NCI-H1694 (cell line): ENCODE measurements at places on chromosomes 2 and 18.

DNA sequence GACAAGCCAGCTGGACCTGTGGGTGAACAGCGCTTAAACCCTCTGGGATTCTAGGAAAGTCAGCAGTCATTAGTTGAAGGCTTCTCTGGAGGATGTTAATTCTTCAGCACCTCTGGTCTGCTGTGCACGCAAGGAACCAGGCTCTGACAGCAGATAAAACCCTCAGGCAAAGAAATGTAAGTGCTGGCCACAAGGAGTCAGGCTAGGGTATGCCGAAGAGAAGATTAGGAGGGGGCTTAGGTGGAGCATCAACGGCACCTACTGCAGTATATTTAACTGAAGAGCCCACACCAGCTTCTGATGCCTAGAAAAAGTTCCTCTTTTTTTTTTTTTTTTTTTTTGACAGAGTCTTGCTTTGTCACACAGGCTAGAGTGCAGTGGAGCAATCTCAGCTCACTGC lies 304.2 kb upstream of the MC4R start:
- DNase-seq, result no peak

- DNase-seq, result no peak
Observed at GRCh38 chr2:23709311-23709710, 217.6 kb downstream of the ATAD2B start.

DNA sequence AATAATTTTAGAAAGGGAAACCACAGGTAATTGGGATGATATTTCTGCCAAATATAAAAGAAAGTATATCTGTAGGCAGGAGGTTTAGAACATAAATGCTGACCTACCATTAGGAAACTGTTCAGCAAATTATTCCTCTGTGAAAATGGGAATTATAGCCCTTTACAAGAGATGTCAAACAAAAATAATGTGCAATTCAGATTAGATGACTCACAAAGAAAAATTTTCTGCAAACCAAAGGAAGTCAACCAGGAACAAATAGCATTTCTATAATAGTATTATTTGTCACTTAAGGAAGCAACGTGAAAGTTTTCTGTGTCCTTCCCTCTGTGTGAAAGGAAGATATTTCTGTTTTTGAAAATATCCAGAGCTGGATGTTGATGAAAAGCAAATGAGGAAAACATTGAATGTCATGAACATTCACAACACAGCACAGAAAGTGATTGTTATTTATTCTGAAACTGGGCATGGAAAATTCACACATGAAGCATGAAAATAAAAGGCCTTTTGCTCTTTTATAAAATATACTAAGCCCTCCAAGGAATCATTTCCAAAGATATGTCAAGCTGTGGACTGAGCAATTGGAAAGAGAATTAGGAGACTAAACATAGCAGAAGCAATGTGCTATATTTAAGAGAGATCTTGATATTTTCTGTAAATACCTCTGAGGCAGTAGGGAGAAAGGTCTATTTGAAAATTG lies 57.9 kb upstream of the SPHKAP start:
- DNase-seq, result no peak

GRCh38 chr18:49243391-49243790 lies 217.1 kb downstream of the DYM start:
- DNase-seq, result no peak

DNA sequence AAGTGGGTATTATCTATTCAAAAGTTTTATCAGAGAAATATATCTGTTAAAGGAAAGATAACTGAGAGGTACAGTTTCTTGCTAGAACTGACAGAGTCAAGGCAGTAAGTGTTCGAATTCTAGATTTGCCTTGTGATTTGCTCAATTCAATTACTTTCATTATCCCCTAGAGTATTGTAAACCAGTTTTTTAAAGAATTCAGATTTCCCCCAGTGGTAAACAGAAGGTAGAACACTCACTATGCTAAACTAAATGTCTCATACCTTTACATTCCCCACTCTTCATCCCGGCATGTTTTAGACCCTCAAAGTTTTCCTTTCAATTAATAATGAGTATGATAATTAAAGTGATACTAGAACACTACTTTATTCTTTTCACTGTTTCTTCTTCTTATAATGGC lies 28.6 kb downstream of the TTC21B start:
- DNase-seq, result no peak

DNA sequence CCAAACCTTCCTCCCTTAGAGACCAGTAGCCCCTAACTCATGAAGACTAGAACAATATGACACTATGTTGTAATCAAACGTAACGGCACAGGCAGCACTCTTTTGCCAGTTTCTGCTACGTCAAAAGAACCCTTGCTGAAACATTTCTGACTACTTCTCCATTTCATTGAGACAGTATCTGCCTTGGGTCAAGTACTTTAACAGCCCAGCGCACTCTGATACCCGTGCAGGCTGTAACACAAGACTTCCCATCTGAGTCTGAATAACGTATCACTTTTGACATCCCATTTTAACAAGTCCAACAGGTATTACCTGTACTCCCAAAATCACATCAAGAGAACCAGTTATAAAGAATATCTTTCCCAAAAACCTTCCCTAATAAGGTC lies 38.4 kb downstream of the TBC1D8 start:
- no peak for DNase-seq

DNA sequence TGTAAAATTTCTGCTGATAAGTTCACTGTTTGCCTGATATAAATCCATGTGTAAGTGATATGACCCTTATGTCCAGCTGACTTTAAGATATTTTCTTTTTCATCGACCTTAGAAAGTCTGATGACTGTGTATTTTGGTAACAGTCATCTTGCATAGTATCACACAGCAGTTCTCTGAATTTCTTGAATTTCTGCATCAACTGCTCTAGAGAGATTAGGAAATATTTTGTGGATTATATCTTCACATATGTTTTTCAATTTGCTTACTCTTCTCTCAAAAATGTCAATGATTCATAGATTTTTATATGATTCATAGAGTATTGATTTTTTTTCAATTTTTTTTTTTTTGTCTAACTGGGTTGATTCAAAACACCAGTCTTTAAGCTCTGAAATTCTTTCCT lies 945.3 kb downstream of the TRIB2 start:
- DNase-seq, result no peak

DNA sequence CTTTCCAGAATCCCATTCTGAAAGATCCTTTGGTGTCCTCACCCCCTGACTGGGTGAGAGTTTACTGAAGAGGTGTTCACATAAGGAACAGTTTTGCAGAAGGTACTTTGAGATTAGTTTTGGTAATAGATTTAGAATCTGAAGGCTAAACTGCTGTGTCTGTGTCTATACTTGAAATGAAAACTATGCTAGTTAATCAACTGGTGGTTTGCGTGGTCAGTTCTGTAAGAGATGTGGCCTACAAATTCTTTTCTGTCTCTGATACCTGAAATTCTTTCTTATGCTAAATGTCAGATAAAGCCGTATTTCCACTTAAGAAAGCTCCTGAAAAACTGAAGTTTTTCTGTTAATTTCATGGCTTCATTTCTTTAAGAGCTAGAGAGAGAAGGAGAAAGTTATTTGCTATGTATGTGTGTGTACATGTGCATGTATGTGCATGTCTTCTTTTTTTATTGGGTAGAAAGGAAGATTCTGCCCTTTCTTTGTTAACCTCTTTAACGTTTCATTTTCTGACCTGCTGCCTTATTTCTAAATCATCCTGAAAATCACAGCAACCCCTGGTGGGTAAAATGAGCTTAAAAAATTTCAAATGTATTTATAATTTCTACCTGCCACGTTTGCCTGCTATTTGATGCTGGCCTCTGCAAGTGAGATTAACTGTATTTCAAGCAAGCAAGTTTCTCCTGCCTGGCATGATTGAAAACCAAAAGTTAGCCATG lies 552.0 kb upstream of the NRP2 start:
- DNase-seq, result peak; percentile 3

- DNase-seq, result no peak
Observed at GRCh38 chr2:11985817-11986566, 239.6 kb downstream of the LPIN1 start.

GRCh38 chr18:13500869-13501542 lies 225.4 kb downstream of the FAM210A start:
- DNase-seq, result peak; percentile 60

DNA sequence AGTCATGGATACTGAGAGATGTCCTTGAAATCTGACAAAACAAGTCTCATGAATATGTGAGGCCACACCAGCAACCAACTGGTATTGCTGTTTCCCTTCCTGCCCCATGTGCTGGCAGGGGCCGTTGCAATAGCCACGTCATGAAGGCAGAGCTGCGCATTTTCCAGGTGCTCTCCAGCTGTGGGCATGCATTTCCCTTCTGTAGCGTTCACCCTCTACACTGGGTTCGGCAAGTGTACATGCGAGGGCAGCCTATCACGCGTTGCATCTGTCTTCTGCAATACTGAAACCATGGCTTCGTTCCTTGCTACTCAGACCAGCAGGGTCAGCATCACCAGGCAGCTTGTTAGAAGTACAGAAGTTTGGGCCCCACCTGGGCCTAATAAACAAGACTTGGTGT lies 17.4 kb downstream of the ARL4C start:
- DNase-seq, result no peak

- DNase-seq, result no peak
Observed at GRCh38 chr2:232898592-232899543, 28.8 kb downstream of the SNORC start.

- DNase-seq, result no peak
Observed at GRCh38 chr2:24010477-24011249, 778 bp downstream of the MFSD2B start.

GRCh38 chr18:23302851-23303527 lies 150.1 kb upstream of the RIOK3 start:
- no peak for DNase-seq

GRCh38 chr18:49335677-49336076 lies 124.8 kb downstream of the DYM start:
- DNase-seq, result no peak

GRCh38 chr2:20523799-20524187 lies 76.9 kb downstream of the RHOB start:
- DNase-seq, result no peak

GRCh38 chr2:179695486-179695885 lies 165.9 kb downstream of the ZNF385B start:
- DNase-seq, result no peak

DNA sequence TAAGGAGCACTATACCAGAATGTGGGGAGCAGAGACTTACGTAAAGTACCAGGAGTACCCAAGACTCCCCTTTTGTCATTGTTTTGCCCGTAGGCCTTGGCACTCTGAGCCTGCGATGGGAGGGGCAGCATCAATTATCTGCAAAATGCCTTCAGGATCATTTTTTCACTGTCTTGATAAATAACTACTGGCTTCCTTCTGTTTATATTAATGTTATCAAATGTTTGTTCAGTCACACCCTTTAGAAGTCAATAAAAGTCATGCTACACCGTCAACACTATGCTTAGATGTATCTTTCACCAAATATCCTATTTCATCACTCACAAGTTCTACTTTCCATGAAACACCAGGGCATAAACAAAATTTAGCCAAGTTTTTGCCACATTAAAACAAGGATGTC lies 116.3 kb downstream of the FSIP2 start:
- no peak for DNase-seq

DNA sequence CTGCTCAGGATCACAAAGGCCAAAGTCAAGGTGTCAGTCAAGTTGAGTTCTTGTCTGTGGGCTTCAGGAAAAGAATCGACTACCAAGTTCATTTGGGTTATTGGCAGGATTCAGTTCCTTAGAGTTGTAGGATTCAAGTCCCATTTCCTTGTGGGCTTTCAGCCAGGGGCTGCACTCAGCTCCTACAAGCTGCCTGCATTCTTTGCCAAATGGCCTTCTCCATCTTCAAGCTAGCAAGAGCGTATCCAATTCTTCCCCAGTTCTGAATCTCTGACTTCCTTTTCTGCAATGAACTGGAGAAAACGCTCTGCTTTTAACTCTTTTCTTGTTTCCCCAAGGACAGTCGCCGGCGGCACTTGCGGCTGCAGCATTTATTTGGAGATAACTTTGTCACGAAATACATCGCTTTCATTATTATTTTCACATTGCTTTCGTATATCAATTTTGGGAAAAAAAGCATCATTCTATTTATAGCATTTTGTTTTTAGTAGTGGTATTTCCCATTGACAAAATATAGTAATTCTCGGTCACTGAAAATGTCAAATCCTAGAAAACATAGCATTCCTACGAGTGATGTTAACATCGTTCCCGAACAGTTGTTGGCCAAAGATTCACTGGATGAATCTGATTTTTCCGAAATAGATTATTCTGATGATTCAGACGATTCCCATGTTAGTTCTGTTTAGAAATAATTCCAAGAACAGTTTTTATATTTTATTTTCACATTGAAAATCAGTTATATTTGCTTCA lies 59.6 kb upstream of the SERPINE2 start:
- DNase-seq, result no peak

DNA sequence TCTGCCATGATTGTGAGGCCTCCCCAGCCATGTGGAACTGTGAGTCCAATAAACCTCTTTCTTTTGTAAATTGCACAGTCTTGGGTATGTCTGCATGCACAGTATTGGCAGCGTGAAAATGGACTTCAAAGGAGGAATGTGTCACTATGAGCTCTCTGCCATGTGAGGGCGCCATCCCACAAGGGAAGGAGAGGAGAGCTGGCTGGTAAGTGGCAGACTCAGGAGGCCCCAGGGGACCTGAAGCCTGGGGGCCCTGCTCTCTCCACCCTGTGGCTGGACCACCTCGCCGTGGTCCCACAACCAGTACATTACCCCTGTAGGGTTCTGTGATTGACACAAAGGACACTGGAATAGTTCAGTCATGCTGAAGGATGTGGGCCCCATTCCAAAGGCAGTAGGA lies 122.1 kb downstream of the RPIA start:
- DNase-seq, result no peak

DNA sequence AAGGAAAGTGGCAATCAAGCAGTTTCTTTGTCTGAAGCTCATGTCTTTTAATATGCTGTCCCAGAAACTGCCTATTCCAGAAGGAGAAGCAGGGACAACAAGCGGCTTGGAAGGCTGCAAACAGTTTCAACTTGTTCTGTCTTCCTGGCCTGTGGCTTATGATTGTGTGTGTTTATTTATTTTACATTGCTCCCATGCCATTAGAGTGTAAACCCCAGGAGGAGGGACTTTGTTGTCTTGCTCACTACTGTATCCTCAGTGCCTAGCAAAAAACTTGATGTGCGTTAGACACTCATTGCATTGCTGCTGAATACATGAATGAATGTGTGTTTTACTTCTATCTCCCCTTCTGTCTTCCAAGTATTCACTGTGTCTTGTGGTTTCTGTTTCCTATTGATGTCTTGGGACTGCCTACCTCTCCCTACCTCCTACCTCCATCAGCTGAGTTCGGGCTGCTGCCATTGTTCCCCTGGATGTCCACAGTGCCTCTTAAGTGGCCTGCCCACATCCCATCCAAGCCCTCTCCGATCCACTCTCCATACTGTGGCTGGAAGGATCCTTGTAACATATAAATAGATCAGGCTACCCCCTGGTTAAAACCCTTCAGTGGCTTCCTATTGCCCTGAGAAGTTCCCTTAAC lies 261.4 kb downstream of the DYSF start:
- no peak for DNase-seq
